Activated CD4-positive, alpha-beta T cell treated with anti-CD3 and anti-CD28 coated beads, Interleukin-2, Interleukin-4, amounts not matched to agents 100 ng/mL and 50 ng/mL, durations not matched to agents 16 hours and 8 hours (primary cell): ENCODE measurements at places on chromosomes 16 and 17.

DNA sequence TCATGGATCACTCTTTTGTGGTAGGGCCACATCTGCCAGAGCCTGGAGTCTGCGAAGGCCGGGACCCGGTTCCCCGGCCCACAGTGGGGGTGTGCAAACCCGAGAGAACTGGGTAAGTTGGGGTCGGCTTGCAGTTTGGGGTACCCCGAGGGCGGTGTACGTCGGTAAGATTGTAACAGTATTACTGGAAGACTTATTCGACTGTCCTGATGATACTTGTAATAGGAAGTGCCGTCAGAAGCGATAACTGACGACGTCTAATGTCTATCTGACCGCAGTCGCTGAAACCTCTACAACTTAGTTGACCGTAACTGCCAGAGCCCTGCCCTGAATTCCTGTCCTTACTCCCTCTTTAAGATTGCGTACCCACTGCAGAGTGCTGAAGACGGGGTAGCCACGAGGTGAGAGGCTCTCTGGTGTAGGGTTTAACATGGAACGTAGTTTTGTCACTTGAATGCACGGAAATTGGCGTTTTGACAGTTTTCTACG lies 24.0 kb downstream of the TRPV2 start:
- no peak for DNase-seq

DNA sequence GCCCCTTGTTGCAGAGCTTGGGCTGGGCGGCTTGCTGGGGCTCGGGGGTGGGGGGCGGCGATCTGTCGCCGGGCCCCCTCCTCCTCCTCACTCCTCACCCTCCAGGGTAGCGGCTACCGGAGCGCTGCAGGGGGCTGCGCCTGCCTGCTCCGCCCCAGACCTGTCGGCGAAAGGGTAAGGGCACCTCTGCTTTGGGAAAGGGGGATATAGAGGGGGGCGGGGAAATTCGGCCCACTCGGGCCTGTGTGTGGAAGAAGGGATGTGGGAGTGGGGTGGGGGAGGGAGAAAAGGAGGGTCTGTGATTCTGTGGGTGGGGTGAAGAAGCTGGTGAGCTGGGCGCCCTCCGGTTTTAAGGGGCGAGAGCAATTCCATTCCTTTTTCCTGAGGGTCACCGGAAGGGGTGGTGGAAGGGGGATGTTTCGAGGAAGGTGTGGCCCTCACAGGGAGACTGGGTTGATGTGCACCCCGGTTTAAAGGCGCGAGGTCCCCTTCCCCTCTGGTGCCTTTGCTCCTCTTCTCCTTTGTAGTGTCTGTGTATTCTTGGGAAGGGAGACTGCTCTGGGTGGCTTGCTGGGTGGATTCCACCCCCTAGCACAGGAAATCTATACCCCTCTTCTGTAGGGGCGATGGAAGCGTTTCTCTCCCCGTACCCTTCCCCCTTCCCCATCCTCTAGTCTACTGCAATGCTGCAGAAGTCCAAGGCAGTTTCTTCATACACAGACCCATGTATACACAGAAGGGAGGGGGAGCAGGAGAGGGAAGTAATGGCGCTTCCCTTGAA lies 878 bp downstream of the TAOK1 start:
- no peak for DNase-seq

- no peak for DNase-seq
Observed at GRCh38 chr16:21980032-21980431, 20.9 kb downstream of the PDZD9 start.

- DNase-seq: peak; percentile 87
Observed at GRCh38 chr16:68264128-68265077, at the start of gene SLC7A6. Gene SLC7A6 (plus strand): TSS chr16:68264526. CDS start chr16:68274727, 10,201 bp downstream.

DNA sequence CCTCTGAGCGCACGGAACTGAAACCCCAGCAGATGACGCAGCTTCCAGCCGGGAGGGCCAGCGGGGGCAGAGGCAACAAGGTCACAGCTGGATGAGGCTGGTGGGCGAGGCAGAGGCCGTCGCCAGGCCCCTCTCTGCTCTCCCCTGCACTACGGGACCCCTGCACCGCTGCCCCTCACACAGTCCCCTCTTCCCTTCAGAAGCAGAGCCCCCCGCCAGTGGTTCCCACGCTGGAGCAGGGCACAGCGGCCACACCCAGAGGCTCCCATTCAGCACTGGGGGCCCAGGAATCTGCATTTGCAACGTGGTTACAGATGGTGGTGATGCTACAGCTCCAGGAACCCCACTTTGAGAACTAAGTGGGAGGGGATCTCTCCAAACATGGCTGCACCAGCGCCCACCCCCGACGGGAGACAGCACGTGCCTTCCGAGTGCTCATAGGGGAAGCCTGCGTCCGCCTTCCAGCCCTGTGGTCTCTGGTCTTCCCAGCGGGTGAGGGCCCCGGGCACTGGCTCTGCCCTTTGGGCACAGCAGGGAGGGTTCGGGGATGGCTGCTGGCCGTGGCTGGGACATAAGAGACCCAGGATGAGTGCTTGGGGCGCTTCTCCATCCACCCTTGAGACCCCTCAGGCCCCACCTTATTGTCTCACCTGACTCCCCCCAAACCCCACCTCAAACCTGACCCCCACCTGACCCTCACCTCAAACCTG lies 4.7 kb upstream of the RAB40B start:
- DNase-seq: no peak

DNA sequence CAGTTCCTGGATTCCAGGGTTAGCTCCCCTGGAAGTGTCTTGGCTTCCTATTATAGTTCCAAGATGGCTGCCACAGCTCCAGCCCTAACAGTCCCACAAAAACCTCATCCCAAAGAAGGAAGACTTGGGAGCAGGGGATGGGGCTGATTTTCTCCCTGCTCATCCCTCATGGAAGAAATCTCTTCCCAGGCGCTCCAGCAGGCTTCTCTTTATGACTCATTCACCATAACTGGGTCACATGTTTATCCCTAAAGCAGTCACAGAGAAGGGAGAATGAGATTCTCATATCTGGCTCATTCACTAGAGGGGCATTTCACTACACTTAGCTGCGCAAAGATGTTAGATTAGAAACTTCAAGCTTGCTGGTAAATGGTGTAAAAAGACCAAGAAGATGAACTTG lies 206.5 kb upstream of the IRX3 start:
- DNase-seq: no peak

- DNase-seq: no peak
Observed at GRCh38 chr17:1289695-1290094, 10.2 kb downstream of the TRARG1 start.

DNA sequence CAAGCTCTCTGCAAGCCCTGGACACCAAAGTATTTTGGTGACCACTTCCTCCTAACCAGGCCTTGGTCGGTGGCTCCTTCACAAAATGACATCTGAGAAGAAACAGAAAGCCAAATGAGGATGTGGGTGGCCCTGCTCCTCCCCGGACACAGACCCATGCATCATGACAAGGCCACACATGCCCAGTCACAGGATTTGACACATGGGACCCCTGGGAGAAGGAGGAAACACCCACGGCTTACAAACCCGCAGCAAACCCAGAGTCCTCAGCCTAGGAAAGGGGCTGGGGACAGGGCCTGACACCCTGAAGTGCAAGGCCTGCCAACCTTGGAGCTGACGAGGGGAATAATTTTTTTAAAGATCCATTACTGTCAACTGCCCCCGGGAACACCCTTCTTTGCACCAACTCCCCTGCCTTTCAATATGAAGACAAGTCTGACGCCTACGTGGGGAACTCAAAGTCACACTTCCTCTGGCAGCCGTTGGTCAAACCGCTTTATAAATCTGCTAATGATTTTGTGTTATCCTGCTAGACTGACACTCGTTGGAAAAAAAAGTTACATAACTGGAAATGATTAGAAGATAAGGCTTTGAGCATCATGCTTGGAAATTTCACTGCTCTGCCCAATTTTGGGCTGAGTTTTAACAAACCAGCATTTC lies 41.3 kb downstream of the GAS7 start:
- no peak for DNase-seq

DNA sequence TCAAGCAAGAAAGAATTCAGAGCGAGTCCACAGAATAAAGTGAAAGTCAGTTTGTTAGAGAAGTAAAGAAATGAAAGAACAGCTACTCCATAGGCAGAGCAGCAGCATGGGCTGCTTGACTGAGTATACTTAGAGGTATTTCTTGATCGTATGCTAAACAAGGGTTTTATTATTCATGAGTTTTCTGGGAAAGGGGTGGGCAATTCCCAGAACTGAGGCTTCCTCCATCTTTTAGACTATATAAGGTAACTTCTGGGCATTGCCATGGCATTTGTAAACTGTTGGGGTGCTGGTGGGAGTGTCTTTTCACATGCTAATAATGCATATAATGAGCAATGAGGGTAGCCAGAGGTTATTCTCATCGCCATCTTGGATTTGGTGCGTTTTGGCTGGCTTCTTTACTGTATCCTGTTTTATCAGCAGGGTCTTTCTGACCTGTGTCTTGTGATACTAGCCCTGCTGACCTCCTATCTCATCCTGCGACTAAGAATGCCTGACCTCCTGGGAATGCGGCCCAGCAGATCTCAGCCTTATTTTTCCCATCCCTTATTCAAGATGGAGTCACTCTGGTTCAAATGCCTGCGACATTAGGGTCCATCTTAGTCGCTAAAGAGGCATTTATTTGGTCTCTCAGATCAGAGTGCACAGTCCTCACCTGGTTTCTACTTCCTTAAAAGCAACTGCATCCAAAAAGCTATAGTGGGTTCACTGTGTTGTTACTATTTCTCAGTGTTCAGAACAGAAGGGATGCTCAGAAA lies 100.6 kb upstream of the CACNG5 start:
- DNase-seq: no peak

GRCh38 chr17:37094391-37094790 lies 145.6 kb downstream of the AATF start:
- DNase-seq: no peak

DNA sequence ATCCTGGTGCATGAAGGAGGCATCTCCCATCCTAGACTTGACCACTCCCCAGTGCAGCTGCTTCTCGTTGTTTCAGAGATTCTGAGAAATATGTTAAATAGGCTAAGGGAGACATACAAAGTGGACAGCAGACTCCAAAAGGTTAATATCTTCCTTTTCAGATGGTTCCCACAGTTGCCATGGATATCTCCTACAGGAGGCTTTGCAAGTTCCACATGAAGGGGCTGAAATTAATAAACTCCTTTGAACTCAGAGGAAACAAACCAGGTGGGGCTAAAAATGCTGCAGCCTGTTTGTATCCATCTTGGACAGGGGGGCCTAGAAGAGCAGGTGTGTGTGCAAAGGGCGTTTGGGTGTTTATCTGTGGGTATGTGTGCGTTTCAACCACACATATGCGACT lies 257.4 kb upstream of the XYLT1 start:
- DNase-seq: no peak

GRCh38 chr16:7871371-7871770 lies 538.7 kb downstream of the RBFOX1 start:
- no peak for DNase-seq

- no peak for DNase-seq
Observed at GRCh38 chr17:79813297-79814126, 16.6 kb upstream of the CBX8 start.

DNA sequence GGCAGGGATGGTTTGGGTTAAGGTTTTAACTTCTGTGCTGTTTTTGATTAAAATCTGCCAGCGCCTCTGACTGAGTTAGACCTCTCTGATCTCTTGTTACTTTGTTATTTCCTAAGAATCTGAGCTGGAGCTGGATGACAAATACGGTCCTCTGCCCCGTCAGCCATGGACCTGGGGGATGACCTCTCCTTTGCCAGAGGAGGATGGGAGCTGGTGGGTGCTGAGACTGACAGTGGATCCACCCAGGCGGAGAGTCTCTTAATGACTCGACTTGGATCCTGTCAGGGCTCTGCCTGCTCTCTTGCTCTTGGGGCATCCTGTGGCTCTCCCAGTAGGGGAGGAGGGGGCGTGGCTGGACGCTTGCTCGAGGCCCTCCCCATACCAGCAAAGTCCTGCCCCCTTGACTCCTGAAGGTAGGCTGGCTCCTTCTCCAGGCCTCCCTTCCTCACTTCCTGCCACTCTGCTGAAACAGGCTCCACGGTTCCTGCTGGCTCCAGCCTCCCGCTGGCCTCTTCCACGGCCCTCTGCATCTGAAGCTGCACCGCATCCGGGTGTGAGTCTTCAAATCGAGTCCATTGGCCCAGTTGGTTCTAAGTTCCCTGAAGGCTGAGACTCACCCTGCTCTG lies 24.8 kb upstream of the MAP3K14 start:
- no peak for DNase-seq

GRCh38 chr17:19418251-19418992 lies 7.4 kb downstream of the RNF112 start:
- peak; percentile 8 for DNase-seq

DNA sequence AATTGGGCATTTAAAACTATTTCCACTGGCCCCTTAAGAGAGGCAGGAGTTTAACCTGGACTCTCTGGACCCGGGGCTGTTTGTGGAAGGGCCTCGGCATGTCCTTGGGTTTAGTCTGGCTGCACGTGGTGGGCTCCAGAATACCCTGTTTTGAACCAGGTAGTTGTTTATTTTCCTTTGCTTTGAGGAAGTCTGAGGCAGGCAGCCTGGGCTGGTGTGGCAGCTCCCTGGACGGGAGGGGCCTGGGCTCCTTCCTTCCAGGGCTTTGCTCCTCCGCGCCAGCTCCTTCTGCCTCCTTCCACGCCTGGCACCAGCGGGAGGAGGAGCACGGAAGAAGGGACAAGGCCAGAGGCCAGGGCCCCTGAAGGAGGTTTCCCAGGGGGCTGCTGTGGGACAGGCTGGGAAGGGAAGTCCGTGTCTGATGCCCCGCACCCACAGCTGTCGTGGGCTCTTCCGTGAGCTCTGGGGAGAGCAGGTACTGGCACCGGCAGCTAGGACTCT lies 15.5 kb downstream of the BANP start:
- DNase-seq: no peak

- DNase-seq: no peak
Observed at GRCh38 chr16:7979448-7980132, 610.7 kb downstream of the TMEM114 start.

DNA sequence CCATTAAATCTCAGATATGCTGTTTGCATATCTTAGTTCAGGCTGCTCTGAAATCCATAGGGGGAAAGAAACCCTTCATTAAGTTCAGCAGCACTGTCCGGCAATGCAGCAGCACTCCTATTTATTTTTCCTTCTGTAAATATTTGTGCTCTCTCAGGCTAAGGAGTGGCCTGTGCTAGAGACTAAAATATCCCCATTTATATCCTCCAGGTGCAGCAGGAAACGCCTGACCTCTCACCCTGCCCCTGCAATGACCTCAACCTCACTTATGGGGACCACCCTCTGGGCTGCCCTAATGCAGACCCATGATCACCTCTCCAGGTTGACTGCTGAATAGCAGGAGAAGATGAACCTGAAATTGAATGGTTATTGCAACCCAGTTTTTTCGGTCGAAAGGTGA lies 165.0 kb upstream of the ELAC2 start:
- no peak for DNase-seq

DNA sequence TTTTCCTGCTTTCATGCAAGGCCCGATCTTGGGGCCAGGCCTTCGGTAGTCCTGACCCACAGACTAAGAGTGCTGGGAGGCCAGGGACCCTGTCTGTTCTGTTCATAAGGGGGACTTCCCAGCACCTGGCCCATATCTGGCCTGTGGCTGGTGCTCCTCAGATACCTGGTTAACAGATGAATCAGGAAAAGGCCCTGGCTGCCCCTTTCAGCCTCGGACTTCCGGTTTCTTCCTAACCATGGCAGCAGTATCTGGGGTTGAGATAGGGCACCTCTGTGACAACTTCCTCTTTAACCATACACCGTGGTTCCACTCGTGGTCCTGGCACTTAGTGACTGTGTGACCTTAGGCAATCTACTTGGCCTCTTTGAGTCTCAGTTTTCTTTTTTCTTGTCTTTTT lies 18.4 kb downstream of the PLCG2 start:
- peak; percentile 33 for DNase-seq
